Umbilical cord (tissue), 2 donors: ENCODE measurements at places on chromosomes 13 and 19. TPM values are rescaled to one million over a fixed set of nuclear protein-coding genes. Genes with fewer than 3 reads are reported as not detected.

The PTPRS gene
- 76.8 TPM for total RNA-seq

The CAPS gene
- total RNA-seq: 30.8 TPM

The CARM1 gene
- 17.8 TPM for total RNA-seq

The GSX1 gene
- not detected for total RNA-seq

The KLK10 gene
- total RNA-seq: 0.24 TPM

The TRAPPC6A gene
- total RNA-seq: 12.5 TPM

The FCGBP gene
- 175 TPM for total RNA-seq

The CEACAM8 gene
- total RNA-seq: 0.96 TPM

The GAPDHS gene
- not detected for total RNA-seq

The PINLYP gene
- total RNA-seq: 17.3 TPM

The GPC6 gene
- 37.6 TPM for total RNA-seq

The ELAVL3 gene
- 1.2 TPM for total RNA-seq

The ZNF320 gene
- 13.0 TPM for total RNA-seq

The CCDC70 gene
- 2.2 TPM for total RNA-seq

The NXNL1 gene
- not detected for total RNA-seq

The ANGPTL4 gene
- 5.3 TPM for total RNA-seq

The MRPS12 gene
- 29.4 TPM for total RNA-seq

The HIF3A gene
- total RNA-seq: 66.4 TPM

The NKPD1 gene
- 0.48 TPM for total RNA-seq
